ENCODE measurements at places on chromosomes 5 and 9.

- no peak for DNase-seq
Measured at GRCh38 chr9:120937596-120937995, 11.0 kb upstream of the TRAF1 start.

GRCh38 chr5:7802855-7803254, 48.1 kb downstream of the CFAP90 start:
- no peak for DNase-seq

DNA sequence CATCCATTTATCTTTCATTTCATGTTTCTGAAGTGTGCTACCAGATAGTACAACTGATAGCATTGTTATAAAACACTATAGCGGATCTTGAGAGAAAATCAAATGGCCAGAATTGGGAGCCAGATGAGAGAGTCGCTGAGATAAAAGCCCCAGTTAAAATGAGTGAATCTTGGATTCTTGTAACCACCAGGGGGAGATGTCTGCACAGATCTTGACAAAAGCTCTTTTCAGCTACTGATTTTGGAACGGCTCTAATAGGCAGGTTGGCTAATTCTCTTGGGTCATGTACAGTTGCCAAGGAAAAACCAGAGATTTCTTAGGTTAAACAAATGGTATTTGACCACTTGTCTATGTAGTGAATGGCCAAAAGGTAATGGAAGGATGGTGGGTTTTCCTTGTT, 21.7 kb downstream of the F2RL2 start:
- no peak for DNase-seq

GRCh38 chr9:121868626-121869025, 217.2 kb downstream of the DAB2IP start:
- no peak for DNase-seq

- DNase-seq, result peak; percentile 35
Measured at GRCh38 chr5:135367554-135367953, 31.5 kb downstream of the MACROH2A1 start.

GRCh38 chr5:58057324-58057723, 402.6 kb downstream of the PLK2 start:
- no peak for DNase-seq

GRCh38 chr9:106069241-106069640, 374.9 kb downstream of the TMEM38B start:
- DNase-seq, result no peak

- DNase-seq, result no peak
Measured at GRCh38 chr9:86257391-86257790, 2.1 kb downstream of the C9orf153 start.

GRCh38 chr5:132651838-132652469, 6.0 kb upstream of the IL13 start:
- DNase-seq, result no peak

GRCh38 chr9:117887383-117887782, 183.2 kb downstream of the TLR4 start:
- DNase-seq, result no peak

Data from adrenal gland (tissue), 19 donors.